ENCODE measurements at places on chromosomes 12 and 14.

GRCh38 chr14:104967386-104968152 is 10.6 kb downstream of the AHNAK2 start:
- DNase-seq, result no peak

DNA sequence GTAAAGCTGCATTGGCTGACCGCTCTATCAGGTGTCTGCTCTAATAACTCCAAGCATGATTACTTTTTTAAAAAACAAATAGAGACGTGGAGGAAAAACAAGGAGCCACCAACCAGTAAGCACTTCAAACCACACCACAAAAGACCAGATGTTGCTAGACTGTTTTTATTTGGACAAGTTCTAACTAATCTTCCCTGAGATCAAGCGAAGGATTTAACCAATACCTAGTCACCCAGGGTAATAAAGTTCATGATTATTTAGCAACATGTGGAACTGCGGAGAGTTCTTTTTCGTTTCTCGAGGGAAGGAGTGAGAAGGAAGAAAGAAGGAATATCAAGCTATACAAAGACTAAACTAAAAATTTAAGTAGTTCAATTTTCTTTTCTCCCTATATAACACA is 288.1 kb downstream of the DUSP6 start:
- DNase-seq, result no peak

DNA sequence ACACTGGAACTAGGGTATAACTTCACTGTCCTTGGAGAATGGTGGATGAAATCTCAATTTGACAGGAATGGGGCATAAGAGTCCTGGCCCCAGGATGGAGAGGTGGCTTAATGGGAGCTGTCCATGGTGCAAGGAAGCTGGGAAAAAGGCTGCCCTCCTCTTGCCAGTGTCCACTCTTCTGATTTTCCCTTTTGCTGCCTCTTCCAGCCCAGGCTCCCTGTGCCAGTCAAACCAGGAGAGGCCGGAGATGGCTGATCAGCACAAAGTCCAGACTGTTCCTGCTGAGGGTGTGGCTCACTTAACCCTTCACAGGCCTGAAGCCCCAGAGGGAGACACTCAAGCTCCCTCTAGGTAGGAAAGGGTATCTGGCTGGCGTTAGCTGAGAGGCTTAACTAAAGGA is at the start of gene MYO1A:
Gene MYO1A (minus strand): TSS at position 240 of the 400 bp plus-strand sequence. CDS start 1,806 bp downstream, outside the sequence.
- DNase-seq, result no peak

DNA sequence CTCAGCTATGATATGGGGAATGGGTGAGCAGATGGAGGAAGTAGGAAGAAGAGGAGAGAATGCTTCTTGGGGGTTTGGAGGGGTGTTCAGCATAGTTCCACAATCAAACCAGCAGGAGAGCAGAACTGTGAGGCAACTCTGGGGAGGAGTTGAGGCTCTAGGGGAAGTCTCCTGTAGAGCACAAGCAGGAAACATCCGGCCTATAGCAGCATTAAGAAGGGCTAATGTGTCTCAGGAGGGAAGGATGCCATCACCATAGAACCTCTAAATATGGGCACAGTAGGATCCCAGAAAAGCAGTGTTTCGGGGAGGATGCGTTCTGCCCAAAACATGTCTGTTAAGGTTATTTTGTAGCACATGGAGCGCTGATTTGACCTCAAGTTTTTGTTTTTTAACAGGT is 8.4 kb upstream of the SALL2 start:
- DNase-seq, result no peak

GRCh38 chr14:24909523-24910302 is 140.2 kb downstream of the STXBP6 start:
- DNase-seq, result no peak

DNA sequence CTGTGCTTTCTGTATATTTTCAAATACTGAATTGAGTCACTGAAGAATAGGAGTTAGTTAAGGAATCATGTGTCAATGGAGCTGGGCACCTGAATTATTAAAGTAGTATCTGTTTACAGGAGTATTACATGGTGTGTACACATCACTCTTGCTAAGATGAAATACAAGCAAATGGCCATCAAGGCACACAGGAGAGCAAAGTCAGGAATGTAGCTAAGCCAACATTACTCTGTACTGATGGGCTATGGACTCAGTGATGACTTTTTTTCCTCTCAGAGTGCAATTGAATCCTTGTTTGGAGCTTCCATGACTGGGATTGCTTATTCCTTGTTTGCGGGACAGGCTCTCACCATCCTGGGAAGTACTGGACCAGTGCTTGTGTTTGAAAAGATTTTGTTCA is 45.5 kb downstream of the SLC4A8 start:
- no peak for DNase-seq

GRCh38 chr14:64109819-64110554 is 184.2 kb downstream of the ESR2 start:
- no peak for DNase-seq

DNA sequence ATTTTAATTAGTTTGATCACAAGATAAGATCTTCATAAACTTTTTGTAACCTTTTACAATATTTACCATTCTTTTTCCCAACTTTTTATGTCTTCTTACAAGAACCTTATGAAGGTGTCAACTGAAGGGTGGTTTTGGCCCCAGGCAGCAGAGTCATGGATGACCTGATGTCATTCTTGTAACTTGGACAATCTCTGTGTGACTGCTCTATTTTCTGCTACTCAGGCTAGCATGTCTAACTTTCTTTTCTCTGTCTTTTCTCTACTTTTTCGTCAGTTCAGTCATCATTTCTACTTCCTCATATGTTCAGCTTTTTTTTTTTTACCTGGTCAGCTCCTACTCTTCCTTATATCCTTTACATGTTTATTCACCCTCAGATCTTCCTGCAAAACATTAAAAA is 150.7 kb upstream of the PTPRQ start:
- DNase-seq, result no peak

GRCh38 chr12:131867471-131867870 is 27.0 kb upstream of the ULK1 start:
- no peak for DNase-seq

DNA sequence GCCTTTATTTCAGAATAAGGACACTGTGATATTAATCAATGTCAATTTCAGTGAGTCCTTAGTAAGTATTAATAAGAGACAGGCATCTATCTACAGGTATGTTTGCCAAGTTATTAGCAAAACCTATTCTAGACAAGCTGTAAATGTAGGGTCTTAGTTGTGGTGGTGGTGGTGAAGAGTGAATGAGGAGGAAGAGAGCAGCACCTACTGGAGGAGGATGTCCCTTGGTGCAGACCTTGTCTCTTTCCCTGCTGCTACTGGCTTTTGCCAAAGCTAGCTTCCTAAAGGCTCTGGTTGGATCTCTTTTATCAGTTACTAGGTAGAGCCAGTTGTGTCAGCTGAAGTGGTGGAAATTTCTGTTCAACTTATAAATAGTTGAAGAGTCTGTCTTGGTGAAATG is 304.8 kb upstream of the ATP2B1 start:
- no peak for DNase-seq

GRCh38 chr14:101025696-101026095 is 122.2 kb upstream of the RTL1 start:
- no peak for DNase-seq

- no peak for DNase-seq
These were observed 27.4 kb upstream of the GUCY2C start for GRCh38 chr12:14723763-14724162.

GRCh38 chr12:124827588-124828184 is 36.0 kb downstream of the SCARB1 start:
- no peak for DNase-seq

DNA sequence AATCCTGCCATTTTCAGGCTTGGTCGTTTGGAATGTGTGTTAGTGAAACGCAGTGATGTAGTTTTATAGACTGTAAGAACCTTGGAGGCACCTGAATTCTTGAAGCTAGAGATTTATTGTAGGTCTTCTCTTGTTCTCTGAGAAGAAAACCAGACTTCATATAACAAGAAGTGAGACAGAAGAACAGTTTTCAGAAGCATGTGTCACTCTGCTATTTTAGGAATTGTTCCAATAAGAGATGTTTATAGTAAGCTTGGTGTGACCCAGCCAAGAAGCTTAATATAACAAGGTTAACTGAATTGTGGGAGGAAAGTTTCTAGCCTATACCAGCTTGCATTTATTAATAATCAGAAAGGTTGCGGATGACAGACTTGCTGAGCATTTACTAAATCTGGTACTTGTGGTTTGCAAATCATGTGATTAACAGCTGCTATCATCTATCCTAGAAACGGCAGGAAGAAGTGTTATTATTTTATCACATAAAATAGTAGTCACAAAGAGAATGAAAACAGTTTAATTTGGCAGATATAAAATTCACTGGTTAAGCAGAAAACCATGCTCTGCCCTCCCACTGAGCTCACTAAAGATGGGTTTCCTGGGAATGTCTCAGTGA is 49.2 kb upstream of the BCAT1 start:
- no peak for DNase-seq

DNA sequence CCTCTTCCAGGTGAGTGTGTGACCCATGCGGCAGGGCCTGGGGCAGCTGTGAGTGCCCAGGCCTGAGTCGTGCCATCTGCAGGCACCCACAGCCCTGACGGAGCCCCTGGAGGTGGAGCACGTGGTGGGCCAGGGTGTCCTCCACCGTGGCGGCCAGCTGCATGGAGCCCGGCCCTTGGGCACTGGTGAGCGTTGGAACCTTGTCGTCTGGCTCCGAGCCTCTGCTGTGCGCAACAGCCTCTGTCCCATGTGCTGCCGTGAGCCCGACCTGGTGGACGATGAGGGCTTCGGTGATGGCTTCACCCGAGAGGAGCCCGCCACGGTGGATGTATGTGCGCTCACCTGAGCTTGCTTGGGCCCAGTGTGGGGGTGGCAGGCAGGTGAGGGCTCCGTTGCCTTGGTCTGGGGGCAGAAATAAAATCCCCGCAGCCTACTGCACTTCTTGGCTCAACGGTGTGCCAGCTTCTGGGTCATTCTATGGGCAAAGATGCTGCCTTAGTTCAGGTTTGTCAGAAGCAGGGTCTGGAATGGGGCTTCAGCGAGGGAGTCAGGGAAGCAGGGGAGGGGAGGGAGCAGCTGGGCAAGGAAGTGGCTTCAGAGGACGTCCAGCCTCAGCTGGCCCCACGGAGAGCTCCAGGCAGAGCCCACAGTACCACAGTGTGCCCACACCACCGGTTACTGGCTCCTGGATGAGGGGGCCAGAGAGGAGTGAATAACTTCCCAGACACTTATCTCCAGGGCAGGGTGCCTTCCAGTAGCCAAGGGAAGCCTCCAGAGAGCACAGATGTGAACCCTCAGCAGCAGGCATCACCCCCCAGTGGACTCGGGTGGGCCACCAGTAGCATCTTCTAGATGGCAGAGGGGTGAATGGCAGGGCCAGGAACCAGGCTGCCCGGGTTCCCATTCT is 1.2 kb upstream of the ARL6IP4 start:
- DNase-seq, result no peak

- no peak for DNase-seq
These were observed 1.5 kb downstream of the MTERF2 start for GRCh38 chr12:106985479-106985878.

GRCh38 chr12:96294831-96295230 is 100.7 kb downstream of the ELK3 start:
- no peak for DNase-seq

GRCh38 chr14:71933001-71933587 is 865 bp downstream of the RGS6 start:
- no peak for DNase-seq

- no peak for DNase-seq
These were observed 9.0 kb upstream of the YLPM1 start for GRCh38 chr14:74754157-74754556.

DNA sequence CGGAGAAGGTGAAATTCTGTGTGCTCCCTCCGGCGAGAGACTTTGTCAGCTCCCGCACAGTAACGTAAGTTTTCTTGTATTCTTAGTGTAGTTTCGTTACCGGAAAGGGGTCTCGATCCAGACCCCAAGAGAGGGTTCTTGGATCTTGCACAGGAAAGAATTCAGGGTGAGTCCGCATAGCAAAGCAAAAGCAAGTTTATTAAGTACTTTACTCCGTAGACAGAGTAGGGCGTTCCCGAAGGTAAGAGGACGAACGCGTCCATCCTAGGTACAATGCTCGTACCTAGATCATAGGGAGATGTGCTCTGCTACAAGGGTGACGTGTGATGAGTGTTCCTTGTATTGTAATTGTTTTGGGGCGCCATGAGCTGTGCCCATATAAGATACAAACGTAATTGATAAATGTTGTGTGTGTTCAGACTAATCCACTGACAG is 293 bp downstream of the IFI27L1 start:
- no peak for DNase-seq

- DNase-seq, result no peak
These were observed 238.8 kb upstream of the SFSWAP start for GRCh38 chr12:131471946-131472732.

DNA sequence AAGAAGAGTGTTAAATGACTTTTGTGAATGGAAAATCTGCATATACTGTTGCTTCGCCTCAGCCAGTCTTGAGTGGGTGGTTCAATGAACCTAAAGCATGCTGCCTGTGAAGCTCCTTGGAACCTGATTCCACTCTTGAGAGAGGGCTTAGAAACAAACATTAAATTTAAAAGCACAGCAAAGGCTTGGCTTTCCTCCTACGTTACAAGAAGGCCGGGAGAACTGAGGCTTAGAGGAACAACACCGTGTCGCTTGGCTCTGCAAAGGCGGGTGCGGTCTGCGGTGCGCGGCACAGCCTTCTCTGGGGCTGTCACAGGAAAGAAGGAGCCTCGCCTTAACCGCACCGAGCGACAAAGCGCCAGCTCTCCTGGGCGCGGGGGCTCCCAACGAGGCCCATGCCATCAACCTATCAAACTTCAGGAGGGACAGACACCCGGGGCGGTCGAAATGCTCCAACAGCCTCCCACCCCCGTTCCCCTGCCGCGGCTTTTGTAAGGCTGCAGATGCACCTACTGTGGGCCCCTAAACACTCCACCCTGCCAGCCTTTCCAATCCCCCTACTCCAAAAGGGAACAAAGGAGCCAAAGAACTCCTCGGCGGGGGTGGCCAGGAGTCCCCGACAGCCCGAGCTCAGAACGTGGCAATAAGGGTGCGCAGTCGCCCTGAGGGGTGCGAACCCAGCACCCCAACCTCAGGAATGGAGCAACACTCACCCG is 729 bp downstream of the OSBPL8 start:
- no peak for DNase-seq

DNA sequence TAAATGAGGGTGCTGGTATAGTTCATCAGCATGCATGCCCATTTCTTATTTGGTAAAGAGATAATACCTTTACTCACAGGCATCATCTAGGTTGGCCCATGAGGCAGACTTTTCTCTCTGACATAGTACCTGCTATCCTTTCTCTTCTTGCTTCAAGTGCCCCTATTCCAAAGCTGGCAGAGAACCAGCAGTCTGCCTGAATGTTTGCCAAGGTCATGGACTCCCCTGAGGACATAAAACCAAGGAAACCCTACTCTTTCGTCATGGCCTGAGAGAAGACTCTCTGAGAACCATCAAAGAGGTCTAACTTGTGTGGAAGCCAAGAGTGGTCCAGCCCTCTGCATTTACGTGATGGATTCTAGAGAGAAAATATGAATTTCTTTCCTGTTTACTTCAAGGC is 11.9 kb downstream of the PPP1R36 start:
- no peak for DNase-seq

- DNase-seq, result no peak
These were observed 5.6 kb downstream of the KRR1 start for GRCh38 chr12:75505706-75506312.

DNA sequence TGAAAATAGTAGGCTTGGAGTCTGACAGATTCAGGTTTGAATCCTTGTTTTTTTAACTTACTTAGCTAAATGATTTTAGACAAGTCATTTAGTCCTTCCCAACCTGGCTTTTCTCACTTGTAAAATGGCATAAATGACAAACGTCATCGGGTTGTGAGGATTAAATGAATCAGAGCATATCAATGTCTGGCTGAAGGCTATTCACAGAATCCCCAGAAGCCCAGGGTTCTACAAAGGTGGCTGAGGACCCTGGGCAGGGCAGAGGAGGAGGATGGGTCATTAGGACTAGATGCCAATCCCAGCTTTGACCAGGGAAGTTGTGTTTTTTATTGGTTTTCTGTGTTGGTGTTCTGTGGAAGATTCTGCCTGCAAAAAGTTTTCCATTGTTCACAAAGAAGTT is 7.6 kb upstream of the PTPRB start:
- DNase-seq, result no peak

All from hypothalamus (tissue), 51 donors.